ENCODE measurements at places on chromosomes 4 and X.

- DNase-seq: no peak
Measured at GRCh38 chr4:6468376-6468775, 4.0 kb downstream of the PPP2R2C start.

- no peak for DNase-seq
Measured at GRCh38 chr4:183262776-183263100, 57.3 kb downstream of the CLDN22 start.

- no peak for DNase-seq
Measured at GRCh38 chr4:70594196-70594595, 2.1 kb downstream of the AMBN start.

- no peak for DNase-seq
Measured at GRCh38 chr4:113209652-113210320, 160.3 kb downstream of the ANK2 start.

DNA sequence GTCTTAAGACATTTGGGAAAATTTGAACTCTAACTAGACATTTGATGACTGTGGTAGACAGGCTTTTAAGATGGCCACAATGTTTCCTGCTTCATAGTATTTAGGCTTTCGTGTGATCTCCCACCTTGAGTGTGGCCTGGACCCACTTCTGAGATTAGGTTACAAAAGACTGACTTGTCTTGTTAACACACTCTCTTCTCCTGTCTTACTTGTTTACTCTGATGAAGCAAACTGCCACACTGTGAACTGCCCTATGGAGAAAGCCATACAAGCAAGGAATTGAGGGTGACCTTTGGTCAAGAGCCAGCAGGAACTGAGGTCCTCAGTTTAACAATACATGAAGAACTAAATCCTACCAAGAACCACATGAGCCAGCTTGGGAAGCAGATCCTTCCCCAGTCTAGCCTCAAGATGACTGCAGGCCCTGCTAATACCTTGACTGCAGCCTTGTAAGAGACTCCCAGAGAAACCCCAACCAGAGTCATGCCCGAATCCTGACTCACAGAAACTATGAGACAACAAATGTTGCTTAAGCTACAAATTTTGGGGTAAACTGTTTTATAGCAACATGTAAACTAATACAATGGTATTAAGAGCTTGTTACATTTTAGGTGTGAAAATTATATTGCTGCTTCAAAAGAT lies 20.3 kb downstream of the UBA6 start:
- no peak for DNase-seq

- DNase-seq: no peak
Measured at GRCh38 chrX:117996918-117997480, 119.6 kb downstream of the KLHL13 start.

DNA sequence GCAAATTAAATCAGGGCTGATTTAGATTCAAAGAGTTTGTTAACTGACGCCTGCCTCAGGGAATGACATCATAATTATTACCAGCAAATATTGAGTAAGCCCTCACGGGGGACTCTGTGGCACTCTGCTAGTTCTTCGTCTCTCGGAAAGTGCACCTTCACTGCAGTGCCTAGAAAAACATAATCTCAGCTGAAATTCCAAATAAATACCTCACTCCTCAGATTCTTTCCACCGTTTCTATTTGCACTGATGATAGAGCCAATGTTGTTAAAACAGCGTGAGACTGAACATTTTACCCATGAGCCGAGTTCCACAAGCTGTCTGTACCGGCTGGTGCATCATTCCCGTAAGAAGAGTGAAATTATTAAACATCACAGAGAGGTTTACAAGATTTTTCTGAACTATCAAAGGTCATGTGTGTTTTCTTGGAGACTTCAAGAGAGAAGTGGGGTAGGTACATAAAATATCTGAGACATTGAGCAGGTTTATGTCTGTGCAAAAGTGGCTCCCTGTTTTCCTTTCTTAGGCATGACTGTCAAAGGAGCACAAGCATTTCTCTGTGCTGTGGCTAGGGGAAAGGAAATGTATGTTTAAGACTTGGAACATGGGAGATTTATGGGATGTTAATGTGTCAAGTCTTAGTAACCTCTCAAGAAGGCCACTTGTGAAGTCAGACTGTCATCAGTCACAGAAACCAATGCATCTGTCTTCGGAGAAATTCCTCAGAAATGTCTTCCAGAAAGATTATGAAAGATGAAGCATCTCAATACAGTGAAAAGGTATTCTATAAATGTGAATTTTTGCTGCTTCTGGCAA lies 119.6 kb downstream of the CBLL2 start:
- DNase-seq: peak; percentile 40

DNA sequence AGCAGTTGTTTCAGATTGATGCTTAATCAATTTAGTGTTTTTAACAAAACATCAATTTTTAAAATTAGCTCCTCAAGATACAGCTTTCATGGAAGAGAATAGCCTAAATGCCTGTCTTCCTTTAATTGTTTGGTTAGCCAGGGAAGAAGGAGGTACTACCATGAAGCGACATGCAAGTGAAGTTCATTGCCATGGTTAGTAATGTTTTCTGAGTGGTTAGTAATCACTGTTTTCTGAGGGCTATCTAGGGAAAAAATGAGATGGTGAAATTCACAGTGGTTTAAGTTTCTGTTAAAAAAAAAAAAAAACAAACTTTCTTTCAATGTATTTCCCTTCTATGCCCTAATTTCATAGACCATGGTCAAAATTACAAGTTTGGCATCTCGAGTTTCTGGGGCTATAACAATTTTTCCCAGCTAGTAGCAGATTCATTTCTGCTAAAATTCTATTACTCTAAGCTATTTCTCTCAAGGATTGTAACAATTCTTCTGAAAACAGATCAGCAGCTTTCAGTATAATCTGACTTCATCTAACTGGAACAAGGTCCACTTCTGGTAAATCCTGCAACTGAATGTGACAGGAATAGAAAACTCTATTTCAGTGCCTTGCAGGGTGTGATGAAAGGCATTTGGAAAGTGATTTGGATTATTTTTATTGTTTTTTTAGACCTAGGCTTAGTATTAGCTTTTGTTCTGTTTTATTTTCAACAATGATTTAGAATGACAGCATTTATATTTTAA lies 157.0 kb downstream of the PCDH18 start:
- DNase-seq: no peak

GRCh38 chr4:114012749-114013148 lies 33.3 kb upstream of the ARSJ start:
- no peak for DNase-seq

- no peak for DNase-seq
Measured at GRCh38 chrX:8052909-8053308, 118.2 kb downstream of the VCX2 start.

DNA sequence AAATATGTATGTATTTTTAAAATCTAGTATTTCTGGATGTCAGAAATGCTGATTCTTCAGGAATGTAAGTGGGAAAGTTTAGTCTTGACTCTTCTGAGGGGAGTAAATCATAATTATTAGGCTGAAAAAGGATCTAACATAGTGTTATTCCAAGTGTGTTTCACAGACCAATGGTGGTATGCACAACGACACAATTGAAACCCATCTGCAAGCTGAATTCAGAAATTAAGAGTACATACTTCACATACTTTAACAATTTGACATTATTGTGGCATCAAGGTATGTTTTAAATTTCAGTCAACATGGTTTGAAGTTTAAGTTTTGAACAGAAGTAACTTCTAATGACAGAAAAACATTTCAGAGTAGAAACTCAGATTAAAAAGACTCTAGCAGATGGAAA lies 236.7 kb downstream of the SLC7A11 start:
- DNase-seq: no peak

- no peak for DNase-seq
Measured at GRCh38 chr4:88002786-88003185, 4.6 kb upstream of the PKD2 start.

- DNase-seq: no peak
Measured at GRCh38 chrX:154728431-154729190, 22.3 kb downstream of the GAB3 start.

DNA sequence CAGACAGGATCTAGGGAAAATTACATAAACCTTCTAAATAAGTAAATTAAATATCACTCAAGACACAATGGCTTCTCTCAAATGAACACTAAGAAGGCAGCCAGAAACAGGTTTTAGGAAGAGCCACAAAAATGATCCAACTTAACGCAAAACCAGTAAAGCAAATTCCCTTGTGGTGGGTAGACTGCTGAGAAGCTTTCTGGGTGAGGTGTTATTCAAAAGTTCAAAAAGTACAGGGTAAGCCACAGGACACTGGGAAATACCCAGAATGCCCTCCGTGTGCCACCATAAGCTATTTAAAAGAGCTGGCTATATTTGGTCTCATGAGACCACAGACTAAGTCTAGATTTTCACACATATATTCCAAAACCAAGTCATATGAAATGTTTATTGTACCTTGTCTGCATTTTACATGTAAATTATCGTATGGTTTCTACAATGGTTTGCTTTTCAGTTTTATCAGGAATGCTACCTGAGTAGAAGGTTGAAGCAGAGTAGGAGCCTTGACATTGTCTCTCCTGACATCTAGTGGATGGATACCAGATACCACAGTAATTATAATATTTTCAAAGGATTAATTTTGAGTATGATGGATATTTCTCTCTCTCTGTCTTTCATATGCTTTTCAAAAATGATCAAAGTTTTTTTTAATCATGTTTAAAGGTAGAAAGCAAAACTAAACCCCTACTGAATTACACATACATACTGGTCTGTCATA lies 109.3 kb upstream of the KLHL13 start:
- no peak for DNase-seq

DNA sequence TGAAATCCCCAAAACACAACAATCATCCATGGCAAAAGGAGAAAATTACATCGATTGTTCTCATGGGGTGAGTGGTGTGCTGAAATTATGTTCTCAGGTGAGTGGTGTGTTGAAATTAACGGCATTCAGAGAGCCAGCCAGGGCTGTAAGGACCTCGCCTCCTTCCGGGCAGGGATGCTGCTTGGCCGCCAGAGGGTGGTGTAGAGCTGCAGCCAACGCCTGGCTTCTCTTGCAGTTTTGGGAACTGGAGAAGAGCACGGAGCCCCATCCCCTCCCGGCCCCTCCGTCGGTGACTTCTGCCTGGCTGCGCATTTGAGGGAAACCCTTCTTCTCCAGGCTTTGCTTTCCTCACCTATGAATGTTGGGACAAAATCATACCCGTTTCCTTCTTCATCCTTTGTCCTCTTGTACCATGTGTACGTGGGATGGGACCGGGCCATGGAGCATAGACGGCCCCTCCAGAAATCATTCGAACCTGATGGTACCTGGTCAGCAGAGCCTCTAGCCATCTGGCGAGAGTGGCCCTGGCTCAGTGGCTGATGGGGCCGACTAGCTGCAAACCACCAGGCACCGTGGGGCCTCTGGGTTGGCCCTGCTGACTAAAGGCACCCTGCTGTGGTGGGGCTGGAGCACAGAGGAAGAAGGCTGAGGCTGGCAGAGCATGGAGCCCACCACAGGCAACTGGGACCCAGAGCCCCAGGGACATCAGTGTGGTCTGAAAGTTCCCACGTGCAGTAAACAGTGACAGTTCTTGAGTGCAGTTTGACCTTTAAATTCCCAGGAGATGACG lies 28.4 kb downstream of the TRMT44 start:
- DNase-seq: no peak

GRCh38 chr4:156805696-156806095 lies 165.9 kb downstream of the PDGFC start:
- no peak for DNase-seq

DNA sequence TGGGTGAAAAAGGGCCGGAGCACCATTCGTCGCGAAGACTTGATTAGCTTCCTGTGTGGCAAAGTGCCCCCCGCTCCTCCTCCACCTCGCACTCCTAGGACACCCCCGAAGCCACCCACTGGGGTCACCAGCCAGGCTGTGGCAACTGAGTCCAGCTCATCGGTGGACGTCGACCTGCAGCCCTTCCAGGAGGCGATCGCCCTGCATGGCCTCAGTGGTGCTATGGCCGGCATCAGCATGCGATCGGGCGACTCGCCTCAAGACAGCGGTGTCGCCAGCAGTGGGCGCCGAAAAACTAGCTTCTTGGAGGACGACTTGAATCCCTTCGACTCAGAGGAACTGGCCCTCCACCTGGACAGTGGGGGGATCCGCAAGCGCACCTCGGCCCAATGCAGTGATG lies 126.8 kb upstream of the CXorf66 start:
- no peak for DNase-seq

- no peak for DNase-seq
Measured at GRCh38 chr4:87042986-87043820, 108.4 kb downstream of the AFF1 start.

DNA sequence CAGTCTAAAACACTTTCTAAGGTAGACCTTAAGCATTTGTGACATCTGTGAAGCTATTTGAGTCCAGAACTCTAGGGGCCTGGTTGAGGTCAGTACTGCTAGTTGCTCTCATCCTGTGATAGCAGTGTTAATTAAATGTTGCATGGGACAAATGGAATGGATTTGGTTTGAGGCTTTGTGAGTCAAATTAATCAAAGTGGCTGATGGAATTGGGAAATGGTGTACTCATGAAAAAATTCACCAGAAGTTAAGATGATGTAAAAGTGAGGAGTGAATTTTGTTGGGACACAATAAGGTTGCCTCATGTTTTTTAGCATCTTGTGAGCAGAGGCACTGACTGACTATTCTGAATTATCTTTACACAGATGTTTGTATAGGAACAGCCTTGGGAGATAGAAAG lies 99.2 kb upstream of the ARSJ start:
- DNase-seq: peak; percentile 39

DNA sequence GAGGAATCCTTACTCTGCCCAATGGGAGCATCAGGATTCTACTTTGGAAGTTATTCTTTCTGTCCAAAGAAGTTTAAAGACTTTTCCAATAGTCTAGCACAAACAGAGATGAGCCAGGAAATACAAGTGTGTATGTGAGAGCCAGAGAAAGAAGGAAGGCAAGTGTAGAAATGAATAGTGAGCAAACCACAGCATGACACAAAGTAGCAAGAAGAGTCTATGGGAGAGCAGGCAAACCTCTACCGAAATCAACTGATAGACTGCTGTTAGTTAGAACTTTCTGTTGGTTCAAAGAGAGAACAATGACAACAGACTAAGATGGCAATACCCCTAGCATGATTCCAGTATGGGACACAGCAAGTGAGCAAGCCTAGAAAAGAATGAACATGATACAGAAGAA lies 16.1 kb upstream of the GPR34 start:
- no peak for DNase-seq

DNA sequence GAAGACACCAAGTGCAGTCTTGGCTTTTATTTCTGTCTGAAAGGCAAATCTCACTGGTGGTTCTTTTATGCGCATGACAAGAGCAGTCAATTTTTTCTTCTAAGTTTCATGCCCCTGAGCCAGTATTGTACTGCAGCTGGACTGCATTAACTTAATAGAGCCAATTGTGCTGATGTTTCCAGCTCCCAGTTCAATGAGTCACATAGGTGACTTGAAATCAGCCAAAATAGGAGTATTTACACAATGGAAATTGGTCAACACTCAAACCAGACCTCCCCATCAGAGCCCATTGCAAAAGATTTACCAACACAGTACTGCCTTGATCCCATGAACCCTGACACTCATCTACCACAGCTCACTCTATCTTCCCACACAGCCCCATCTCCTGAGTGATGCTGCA lies 100.3 kb upstream of the GUCY1A1 start:
- no peak for DNase-seq

DNA sequence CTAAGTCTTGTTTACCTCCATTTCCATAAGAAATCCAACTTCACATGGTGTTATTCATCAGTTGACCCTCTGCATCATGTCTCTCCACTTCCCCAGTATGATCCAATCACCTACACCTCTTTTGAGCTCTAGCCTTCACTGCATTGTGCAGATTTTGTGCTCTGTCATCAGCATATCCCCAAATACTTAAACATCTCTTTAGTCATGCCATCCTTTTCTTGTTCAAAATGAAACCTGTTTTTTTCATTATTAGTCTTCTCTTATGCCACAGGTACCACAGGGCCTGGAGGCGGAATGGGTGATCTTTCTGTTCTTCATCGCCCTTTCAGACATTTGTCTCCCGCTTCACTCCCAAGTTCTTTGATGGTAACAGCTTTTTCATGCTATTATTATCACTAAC lies 382.7 kb upstream of the GALNTL6 start:
- no peak for DNase-seq

All from fibroblast of skin of left biceps (primary cell).